ENCODE measurements at places on chromosomes 5 and 9.

DNA sequence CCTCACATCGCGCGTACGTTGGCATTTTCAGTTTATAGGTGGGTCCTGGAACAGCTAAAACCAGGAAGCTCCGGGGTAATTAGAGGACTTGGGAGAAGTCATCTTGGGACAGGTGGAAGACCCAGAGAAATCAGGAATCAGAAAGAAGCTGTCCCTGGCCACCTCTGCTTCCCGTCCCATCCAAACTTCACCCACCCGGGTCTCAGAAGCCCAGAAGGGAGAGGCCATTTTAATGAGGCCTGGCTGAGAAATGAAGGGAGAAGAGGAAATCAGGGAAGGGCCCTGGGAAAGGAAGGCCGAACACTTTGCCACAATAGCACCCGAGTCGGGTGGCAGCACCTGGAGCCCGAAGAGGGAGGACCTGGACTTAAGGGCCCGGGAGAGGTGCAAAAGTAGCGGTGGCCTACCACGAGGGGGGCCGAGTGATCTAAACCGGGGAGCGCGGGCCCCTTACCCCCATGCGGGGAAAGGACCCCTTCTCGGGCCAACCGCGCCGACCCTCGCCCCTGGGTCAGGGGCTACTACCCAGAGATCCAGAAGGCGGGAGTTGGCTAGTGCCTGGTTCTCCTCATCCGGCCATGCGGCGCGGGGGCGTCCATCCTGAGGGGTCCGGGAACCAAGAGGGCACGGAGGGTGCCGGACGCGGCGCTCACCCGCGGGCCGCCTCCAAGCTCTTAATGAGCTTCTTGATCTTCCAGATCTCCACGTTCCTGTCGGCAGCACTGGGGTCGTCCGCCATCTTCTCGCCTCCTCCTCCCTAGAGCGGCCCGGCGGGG, 668 bp downstream of the ETF1 start:
- no peak for DNase-seq

DNA sequence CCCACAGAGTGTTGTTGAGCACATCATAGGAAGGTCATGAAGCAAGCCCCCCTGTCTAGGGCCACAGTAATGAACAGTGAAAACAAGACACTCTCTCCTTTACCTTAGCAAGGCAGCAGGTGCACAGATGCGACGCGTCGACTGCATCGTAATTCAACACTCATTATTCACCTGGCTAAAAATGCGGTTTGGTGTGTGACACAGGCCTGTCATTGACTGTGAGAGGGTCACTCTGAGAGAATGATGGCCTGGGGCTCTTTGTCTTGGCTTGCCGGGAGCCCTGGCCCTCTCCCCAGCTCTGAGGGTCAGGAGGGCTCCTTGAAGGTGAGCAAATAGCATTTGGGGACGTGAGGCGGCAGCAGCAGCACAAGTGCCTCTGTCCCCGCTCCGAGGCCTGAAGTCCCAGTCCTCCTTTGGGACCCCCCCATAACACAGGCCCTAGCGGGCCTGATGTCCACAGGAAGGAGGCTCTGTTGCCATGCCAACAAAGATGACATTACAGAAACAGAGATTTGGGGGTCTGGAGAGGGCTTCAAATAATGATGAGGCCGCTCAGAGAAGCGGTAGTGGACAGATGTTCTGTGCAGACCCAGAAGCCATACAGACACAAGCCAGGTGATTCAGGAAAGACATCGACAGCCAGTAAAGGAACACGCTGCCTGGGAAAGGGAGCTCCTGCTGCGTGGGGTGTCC, 46.7 kb downstream of the SHB start:
- no peak for DNase-seq

DNA sequence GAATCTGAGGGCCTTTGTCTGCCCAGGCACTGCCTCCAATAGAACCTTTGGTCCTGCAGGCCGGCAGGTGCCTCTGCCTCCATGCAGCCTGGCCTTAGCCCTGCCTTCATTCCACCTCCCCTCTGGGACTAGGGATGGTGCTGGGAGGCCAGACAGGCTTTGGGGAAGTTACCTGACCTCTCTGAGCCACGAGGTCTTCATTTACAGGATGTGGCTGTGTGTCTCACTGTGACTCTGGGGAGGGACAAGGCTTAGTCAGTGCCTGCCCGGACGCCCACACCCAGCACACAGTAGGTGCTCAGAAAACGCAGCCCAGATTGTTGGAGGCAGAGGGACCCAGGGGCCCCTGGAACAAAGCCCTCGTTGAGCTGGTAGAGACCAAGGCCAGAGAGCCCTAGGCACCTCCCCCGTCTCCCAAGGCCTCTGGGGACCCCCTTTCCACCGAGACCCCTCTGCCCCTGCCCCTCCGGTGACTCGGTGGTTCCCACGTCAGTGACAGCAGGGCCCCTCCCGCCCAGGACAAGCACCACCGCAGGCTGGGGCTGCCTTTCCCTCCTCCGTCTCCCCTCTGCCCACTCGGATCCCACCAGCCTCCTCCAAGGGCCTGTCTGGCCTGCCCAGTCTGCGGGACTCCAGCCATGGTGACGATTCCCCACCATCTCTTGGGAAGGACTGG, 46.9 kb upstream of the EGFL7 start:
- DNase-seq, result no peak

GRCh38 chr5:39057734-39058133, 16.5 kb downstream of the RICTOR start:
- no peak for DNase-seq

GRCh38 chr5:99379187-99379586, 450.4 kb upstream of the CHD1 start:
- no peak for DNase-seq

DNA sequence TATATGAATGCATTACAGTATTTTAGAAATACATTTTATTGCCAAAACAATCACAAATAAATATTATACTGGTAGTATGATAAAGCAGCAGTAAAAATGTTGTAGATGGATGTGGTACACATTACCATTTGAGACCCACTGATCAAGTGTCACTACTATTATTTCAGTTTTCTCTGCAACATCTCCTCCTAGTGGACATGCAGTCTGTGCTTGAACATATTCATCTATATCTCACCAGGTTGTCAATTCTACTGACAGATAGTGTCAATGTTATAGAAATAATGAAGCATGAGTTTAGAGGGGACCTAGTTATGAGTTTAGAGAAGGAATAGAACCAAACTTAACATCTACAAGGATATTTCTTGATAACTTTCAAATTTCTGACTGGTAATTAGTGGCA, 39.2 kb upstream of the ELOVL7 start:
- DNase-seq, result no peak

DNA sequence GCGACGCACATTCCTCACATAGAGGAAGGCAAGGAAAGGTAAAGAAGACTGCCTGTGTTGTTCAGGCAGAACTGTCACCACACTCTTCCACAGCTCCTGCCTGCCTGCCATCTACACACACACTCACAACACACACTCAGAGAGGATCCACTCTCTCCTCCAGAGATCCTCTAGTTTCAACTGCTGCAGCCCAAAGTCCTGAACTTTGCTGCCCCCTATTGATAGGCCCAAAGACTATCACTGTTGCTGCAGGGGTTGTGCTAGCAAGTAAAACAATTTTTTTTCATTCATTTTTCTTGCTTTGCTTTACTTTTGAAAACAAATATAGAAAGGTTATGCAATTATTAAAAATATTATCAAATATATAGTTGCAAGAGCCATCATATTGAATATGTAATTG, 5.9 kb upstream of the CFAP90 start:
- DNase-seq, result no peak

- no peak for DNase-seq
Measured at GRCh38 chr9:14173713-14174112, 140.2 kb downstream of the NFIB start.

GRCh38 chr9:89715881-89716280, 111.1 kb downstream of the GADD45G start:
- no peak for DNase-seq

- DNase-seq, result no peak
Measured at GRCh38 chr9:95147452-95148207, 169.9 kb downstream of the FANCC start.

DNA sequence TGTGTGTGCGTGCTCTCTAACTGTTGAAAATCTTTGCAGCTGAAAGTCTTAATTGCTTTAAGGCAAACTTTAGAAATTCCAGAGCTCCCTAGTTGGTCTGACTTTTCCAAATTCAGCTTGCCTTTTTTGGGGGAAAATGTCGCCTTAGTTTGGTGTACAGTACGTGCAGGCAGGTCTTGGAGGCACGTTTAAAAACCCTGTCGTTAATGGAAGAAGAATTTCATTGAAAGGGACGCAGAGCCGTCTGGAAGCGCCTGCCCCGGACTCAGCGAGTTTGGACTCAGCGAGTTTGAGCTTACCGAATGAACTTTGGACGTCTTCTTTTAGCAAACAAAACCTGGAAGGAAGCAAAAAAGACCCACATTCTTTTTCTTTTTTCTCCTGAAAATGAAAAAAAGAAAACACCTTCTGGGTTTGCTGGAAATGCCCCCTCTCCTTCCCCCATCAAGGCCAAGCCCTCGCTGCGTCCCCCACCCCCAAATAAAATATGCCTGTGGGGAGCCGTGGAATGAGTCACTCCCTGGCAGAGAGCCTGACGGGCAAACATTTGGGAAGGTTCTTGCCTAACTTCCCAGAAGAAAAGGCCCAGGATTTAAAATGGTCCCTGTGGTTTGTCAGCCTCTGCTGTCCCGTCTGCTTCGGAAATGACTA, 1.5 kb downstream of the NEK6 start:
- DNase-seq, result no peak

GRCh38 chr5:64519263-64519662, 13.4 kb downstream of the RGS7BP start:
- no peak for DNase-seq

DNA sequence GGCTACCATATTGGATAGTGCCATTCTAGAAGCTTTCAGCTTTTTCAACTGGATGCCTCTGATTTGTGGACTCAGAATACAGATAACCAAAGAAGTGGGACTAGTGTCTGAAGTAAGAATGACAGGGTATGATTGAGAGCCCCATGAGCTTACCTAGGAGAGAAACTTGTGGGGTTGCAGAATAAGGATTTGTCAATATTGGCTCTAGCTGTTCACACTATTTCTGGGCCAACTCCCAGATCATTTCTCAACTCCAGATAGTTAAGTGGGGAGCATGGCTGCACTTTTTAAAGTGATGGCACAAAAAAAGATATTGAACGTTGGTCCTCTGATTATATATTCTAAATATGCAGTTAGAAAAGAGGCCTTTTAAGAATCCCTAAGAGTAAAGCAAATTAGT, 252.1 kb downstream of the DOCK8 start:
- no peak for DNase-seq

- DNase-seq, result no peak
Measured at GRCh38 chr5:168177831-168178450, 113.5 kb upstream of the WWC1 start.

DNA sequence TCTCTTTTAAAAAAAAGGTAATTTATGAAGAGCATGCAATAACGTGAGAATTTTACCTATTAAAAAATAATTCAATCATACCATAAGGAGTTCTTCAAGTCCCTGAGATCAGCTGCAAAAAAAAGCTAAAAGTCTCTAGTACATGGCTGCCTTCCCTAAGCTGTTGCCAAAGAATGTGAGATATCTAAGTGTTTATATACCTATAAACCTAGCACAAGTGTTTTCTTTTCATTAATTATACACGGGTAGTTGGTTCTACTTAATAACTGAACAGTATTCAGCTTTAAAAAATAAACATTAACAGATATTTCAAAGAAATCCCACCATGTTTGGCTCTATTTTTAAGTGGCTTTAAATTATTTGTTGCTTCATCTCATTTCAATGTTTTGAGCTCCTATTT, 25.9 kb downstream of the FNBP1 start:
- DNase-seq, result no peak

GRCh38 chr5:163434401-163434866, 3.0 kb upstream of the CCNG1 start:
- DNase-seq, result no peak

DNA sequence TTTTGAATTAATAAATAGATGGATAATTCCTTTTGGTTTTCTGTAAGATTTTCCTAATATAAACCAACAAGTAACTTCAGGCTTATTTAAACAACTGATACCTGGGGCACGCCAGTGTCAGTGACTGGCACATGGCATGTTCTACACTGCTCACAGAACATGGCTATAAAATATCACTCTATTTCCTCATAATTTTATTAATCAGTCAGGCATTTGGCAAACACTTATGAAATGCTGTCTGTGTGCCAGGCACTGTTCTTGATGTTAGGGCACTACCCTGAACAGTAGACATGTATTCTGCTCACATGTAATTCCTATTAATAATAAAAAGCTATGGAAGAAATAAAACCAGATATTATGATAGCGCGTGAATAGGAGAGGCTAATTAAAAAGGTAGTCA, 661.0 kb downstream of the DTWD2 start:
- no peak for DNase-seq

GRCh38 chr5:63341442-63341841, 620.8 kb downstream of the HTR1A start:
- DNase-seq, result no peak

DNA sequence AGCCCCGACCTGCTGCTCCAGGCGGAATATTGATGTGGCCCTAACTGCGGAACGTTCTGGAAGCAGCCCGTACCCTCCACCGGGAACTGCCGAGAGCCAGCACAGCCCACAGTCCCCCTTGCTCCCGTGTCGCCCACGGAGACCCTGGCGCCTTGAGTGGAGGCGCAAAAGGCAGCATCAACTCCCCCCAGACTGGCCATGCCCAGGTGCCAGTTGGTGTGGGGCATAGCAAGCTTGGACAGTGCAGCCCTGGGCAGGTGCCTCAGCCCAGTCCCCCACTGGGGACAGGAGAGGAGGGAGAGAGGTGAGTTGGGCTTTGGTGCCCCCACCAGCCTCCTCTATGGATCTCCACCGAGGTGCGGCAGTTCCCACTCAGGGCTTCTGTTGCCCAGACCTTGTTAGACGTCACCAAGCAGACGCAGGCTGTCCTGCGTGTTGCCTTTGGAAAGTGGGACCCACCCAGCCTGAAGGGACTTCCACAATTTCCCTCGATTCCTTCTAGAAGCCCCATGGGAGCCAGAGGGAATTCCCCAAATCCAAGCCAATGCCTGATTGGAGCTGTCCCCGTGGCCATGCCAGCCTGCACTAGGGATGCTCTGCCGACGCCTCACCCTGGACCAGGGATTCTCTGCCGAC, 19.8 kb upstream of the NRARP start:
- DNase-seq, result no peak

DNA sequence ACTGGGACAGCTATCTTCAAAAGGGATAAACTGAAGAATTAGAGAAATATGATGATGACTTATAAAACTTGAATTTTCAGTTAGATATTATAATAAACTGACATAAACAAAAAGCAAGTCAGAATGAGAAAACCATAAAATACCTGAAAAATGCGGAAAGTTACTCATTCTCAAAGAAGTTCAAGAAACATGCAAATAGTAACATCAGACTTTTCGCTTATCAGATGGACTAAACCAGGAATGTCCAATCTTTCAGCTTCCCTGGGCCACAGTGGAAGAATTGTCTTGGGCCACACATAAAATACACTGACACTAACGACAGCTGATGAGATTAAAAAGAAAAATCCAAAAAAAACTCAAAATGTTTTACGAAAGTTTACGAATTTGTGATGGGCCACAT, 53.9 kb downstream of the DROSHA start:
- no peak for DNase-seq

- no peak for DNase-seq
Measured at GRCh38 chr5:169667896-169668674, 31.0 kb downstream of the DOCK2 start.
